ENCODE measurements at places on chromosomes 2 and 18.

DNA sequence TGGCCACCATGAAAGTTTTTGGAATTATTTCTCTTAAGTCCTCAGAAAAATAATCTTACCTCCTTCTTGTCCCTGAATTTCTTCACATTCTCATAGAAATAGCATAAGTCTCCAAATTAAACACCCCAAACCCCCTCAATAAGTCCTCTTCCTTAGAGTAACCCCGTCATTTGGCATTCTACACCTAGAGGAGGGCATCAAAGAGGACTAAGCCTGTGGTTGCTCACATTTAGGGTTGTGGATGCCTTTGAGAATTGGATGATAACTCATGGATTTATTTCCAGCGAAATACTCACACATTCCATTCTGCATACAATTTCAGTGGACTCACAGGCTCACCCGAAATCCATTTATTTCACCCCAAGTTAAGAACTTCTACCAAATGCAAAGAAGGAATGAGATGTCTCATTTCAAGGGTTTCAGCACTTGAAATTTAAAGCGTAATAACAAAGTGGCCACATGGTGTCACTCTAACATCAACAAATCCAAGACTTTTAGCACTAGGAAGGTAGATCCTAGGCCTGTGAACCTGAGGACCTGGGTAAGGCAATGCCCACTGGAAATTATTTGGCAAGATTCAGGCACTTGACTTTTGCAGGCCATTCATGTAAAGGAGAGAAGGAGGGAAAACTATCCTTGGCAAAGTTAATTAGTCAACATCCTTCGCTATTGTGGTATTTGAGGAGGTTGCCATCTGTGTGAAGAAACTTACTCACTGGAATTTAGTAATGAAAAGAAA lies 24.6 kb downstream of the DYTN start:
- DNase-seq, result no peak

- no peak for DNase-seq
Observed at GRCh38 chr2:16319551-16320121, 346.0 kb downstream of the CYRIA start.

- DNase-seq, result no peak
Observed at GRCh38 chr2:237307474-237307873, 106.5 kb downstream of the COL6A3 start.

GRCh38 chr2:231181860-231182512 lies 16.4 kb upstream of the ARMC9 start:
- DNase-seq, result no peak

GRCh38 chr2:151381266-151381665 lies 23.9 kb downstream of the TNFAIP6 start:
- DNase-seq, result no peak

DNA sequence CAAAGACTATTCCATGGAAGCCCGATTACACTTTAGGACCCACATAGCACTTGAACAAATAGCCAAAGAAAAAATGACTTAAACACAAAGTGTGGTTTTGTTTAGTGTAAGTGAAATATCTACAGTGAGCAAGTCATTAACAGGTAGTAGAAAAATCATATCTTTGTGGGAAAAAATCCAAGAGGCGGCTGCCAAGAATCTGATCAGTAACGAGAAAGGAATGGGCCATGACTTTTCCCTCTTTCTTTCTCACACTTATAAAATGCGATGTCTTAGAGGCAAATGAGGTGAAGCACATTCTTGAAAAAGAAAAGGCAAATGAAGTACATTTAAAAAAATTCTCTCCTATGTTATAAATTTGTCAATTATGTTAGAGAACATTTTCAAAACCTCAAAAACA lies 12.9 kb upstream of the GEMIN6 start:
- DNase-seq, result no peak

- no peak for DNase-seq
Observed at GRCh38 chr2:196613302-196613701, 26.2 kb upstream of the CCDC150 start.

- no peak for DNase-seq
Observed at GRCh38 chr18:69401972-69402532, 1.4 kb downstream of the DOK6 start.

DNA sequence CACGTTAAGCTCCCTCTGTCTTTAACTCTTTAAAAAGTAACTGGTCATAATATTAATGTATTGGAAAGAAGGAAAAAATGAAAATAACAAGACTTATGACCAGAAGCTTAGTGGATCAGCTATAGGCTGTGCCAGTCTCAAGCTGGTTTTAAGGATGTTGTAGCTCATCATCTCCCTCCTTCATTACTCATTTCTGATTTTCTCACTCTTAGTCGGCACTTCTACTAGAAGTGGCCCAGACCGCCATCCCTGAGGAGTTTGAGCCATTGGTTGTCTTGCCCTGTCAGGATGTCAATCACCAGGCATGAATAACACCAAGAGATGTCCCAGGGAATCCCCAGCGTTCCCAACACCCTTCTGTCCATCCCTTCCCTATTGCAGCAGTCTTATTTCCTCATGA lies 151.5 kb downstream of the ASXL3 start:
- DNase-seq, result no peak

DNA sequence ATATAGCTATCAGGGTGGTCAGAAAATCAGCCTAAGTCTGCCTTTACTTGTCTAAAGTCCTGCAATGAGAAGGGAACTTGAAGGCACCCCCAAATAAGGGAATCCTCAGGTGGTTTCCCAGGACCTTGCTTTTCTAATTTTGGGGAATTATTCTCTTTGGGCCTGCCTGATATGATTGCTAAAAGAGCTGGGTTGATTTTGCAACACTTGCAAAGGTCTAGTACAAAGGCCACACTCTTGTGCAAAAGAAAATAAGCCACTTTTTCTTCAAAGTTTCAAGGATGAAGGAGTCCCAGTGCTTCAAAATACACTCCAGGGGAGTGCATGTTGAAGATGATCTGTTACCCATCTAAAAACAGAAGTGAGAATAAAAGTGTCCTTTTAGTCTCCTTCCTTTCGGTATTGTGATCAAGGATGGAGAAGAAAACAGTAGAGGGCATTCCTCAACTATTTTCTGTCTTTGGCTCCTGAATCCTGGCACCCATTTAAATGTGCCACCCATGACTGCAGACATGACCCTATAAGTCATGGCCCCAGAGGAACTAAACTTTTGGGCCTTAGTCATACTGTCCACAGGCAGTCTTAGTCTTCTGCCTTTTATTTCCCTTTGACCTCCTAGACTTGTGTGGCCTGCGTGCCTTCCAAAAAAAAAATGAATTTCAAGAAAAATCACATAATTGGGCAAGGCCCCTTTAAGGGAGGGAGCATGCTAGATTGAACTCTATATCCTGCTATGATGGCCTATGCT lies 5.1 kb downstream of the SULT1C3 start:
- no peak for DNase-seq

DNA sequence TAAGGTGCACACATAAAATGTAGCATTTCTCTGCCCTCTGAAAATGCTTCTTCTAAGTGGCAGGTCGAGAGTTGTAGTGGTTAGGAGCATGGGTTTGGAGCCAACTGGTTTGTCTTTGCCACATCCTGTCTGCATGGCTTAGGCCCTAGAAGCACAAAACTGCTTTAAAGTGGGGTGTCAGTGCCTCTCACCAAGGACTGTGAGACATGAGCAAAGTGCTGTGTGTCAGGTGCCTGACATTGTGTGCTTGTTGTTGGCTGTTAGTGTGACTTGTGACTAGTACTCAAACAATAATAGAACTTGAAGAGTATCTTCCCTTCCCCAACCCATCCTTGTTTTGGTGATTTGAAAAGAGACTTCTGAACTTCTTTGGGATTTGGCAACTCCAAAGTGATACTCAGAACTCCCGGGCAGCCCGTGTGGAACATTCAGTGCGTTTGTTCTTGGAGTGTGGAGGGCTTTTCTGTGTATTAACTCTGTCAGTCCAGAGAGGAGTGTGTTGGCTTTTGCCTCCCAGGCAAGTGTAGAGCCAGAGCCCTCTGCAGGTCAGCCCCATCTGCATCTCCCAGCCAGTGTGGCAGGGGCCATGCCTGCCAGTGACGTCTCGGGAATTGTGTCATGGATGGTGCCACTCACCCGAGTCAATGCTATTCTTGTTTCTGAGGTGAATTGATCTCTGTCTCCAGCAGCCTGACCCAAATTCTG lies 5.0 kb downstream of the MGAT5 start:
- DNase-seq, result no peak

DNA sequence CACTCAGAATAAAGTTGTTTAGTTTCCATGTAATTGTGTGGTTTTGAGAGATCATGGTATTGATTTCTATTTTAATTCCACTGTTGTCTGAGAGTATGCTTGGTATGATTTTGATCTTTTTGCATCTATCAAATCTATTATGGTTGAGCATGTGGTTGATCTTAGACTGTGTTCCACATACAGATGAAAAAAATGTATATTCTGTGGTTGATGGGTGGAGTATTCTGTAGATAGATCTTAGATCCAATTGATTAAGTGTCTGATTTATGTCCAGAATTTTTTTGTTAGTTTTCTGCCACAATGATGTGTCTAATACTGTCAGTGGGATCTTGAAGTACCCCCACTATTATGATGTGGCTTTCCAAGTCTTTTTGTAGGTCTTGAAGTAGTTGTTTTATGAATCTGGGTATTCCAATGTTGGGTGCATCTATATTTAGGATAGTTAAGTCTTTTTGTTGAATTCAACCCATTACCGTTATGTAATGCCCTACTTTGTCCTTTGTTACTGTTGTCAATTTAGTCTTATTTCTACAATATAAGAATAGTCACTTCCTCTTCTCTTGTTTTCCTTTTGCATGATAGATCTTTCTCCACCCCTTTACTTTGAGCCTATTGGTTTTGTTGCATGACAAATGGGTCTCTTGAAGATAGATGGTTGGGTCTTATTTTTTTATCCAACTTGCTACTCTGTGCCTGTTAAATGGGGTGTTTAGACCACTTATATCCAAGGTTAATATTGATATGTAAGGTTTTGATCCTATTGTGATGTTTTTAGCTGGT lies 101.8 kb downstream of the TRABD2A start:
- no peak for DNase-seq

DNA sequence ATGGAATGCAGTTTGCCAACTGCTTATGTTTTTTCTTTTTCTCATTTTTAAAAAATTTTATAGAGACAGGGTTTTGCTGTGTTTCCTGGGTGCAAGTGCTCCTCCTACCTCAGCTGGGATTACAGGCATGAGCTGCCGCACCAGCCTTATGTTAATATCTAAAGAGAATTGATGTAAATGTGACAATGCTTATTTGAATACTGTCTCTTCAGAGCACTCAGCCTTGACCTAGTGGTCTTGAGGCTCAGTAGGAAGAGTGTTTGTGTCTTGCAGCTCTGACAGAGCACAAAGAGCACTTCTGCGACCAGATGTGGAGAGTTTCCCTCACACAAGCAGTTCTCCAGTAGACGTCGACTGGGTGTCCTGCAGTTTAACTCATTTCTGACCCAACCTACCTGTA lies 55.3 kb downstream of the ARHGEF4 start:
- no peak for DNase-seq

DNA sequence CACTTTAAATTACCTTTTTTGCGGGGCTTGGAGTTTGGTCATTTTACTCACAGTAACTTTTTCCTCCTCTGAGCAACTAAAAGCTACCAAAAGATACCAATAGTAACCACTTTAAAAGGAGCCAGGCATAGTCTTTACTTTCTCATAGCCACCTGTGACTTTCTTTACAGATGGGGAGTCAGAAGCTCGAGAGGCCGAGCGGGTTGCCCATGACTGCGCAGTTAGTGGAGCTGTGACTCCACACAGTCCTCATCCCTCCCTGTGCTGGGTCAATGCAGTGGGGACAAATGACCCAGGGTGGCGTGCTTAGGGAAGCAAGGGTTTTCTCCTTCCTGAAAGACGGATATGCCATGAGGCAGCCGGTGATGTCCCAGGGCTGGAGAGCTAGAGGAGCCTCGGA lies 11.9 kb downstream of the LCT start:
- DNase-seq, result no peak

- DNase-seq, result no peak
Observed at GRCh38 chr18:25350489-25351251, 1.3 kb downstream of the ZNF521 start.

DNA sequence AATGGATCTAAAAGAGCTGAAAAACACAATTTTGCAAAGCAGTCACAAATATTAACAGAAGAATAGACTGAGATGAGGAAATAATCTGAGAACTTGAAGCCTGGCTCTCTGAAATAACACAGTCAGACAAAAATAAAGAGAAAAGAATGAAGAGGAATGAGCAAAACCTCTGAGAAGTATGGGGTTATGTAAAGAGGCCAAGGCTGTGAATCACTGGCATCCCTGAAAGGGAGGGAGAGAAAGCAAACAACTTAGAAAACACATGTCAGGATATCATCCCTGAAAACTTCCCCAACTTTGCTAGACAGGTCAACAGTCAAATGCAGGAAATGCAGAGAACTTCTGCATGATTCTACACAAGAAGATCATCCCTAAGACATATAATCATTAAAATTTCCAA lies 73.5 kb upstream of the LHCGR start:
- no peak for DNase-seq
